ENCODE measurements at places on chromosomes 11 and 22.

DNA sequence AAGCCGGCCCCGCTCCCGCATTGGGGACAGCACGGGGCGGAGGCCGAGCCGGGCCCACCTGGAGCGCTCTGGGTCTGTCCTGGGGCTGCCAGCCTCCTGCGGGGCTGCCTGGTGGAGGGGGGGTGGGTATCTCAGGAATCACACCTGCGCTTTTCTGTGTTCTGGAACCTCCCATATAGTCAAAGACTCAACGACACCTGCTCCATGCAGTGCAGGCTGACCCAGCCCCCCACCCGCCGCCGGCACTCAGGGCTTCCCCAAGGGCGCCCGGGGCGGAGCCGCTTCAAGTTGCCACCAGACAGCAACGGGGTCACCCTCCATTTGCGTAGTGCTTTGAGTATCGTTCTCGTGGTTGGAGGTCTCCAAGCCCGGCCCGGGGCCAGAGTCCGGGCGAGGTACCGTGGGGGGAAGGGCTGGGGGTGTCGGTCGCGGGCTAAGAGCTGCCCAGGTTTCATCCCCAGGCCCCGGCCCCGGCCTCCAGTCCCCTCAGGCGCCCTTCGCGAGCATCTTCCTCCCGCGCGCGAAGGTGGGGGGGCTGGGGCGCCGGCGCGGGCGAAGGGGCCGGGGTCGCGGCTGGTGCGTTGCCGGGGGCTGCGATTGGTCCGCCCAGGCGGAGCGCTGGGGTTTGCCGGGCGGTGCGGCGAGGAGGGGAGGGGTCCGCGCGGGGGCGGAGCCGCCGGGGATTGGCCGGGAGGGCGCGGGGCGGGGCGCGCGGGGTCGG, 6.6 kb downstream of the TSPAN4 start:
- peaks cover 11% of the 10 kb centered on the region for H3K36me3 ChIP-seq
- H3K4me3 ChIP-seq, result peak overlapping the region; percentile 48
- DNase-seq, result no peak

- H3K36me3 ChIP-seq, result no peaks in the 10 kb centered on the region
- no peaks in the 10 kb centered on the region for H3K27me3 ChIP-seq
- H3K27ac ChIP-seq, result no peak overlapping the region
- DNase-seq, result no peak
Measured at GRCh38 chr11:35992548-35992947, 48.7 kb downstream of the LDLRAD3 start.

DNA sequence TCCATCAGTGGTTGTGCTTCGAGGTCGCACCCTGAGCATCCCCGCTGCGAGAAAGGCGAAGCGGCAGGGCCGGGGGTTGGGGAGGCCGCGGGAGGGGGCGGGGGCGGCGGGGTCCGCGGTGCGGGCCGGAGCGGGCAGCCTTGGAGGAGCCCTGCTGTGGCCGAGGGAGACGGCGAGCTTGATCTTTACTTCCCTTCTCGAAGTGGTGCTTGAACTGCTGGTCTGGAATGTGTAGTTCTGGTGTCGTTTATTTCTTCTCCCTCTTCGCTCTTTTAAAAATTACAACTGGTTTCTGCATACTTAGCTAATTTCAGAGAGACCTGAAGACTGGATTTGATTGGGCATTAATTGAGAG, 1.1 kb downstream of the APLP2 start:
- H3K36me3 ChIP-seq, result no peaks in the 10 kb centered on the region
- peak overlapping the region; percentile 78 for H3K4me3 ChIP-seq
- peaks cover 41% of the 10 kb centered on the region for H3K4me1 ChIP-seq
- no peaks in the 10 kb centered on the region for H3K27me3 ChIP-seq
- peak; percentile 74 for DNase-seq
- H3K27ac ChIP-seq, result peak overlapping the region; percentile 95

- H3K27ac ChIP-seq, result no peak overlapping the region
- H3K4me3 ChIP-seq, result no peak overlapping the region
- no peaks in the 10 kb centered on the region for H3K4me1 ChIP-seq
- H3K27me3 ChIP-seq, result peaks cover 39% of the 10 kb centered on the region
Measured at GRCh38 chr22:40007853-40008710, 13.3 kb downstream of the FAM83F start.

GRCh38 chr11:116065986-116066385, 561.8 kb upstream of the CADM1 start:
- H3K36me3 ChIP-seq, result no peaks in the 10 kb centered on the region
- DNase-seq, result no peak
- H3K4me1 ChIP-seq, result peaks cover 8% of the 10 kb centered on the region
- H3K4me3 ChIP-seq, result no peak overlapping the region

DNA sequence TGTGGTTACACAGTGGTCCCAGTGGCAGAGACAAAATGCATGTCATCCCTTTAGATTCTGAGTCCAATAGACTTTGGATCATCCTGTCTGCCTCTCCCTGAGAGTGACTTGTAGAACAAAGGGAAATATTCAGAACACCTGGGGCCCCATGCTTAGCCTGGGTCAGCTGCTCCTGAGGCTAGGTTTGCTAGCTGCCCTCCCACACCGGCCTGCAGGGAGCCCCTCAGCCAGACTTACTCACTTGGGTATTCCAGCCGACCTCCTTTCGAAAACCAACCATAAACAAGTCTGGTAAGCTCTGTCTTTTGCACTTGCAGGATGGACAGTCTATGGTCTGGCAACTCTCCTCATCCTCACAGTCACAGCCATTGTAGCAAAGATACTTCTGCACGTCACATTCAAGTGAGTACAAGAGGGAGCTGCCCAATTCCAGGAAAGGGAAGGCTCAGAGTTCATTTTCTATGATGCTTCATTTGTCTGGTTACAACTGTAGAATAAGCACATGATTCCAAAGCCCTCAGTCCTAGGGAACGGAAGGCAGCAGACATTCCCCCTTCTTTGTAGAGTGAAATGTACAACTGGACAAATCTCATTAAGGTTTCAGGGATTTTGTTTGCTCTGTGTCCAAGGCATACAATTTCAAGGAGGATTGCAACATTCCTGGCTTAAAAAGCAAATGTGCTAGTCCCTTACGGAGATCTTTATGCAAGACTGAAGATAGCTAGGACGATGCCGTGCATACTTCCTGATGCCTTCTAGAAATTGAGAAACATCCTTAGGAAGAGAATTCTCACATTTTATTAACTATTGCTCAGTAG, 65.5 kb upstream of the EMID1 start:
- no peak for DNase-seq
- H3K4me1 ChIP-seq, result peaks cover 17% of the 10 kb centered on the region
- H3K27ac ChIP-seq, result peak overlapping the region; percentile 53
- peaks cover 43% of the 10 kb centered on the region for H3K36me3 ChIP-seq
- H3K4me3 ChIP-seq, result no peak overlapping the region
- H3K27me3 ChIP-seq, result no peaks in the 10 kb centered on the region

- H3K27me3 ChIP-seq, result no peaks in the 10 kb centered on the region
- H3K27ac ChIP-seq, result no peak overlapping the region
- no peak for DNase-seq
- H3K36me3 ChIP-seq, result peaks cover 10% of the 10 kb centered on the region
- no peak overlapping the region for H3K4me3 ChIP-seq
Measured at GRCh38 chr11:33044285-33044756, 4.9 kb downstream of the TCP11L1 start.

- no peak for DNase-seq
- H3K36me3 ChIP-seq, result no peaks in the 10 kb centered on the region
- H3K27me3 ChIP-seq, result no peaks in the 10 kb centered on the region
- H3K27ac ChIP-seq, result peak overlapping the region; percentile 65
- no peak overlapping the region for H3K4me3 ChIP-seq
Measured at GRCh38 chr11:86205421-86206336, 38.9 kb upstream of the EED start.

- no peaks in the 10 kb centered on the region for H3K36me3 ChIP-seq
- no peak overlapping the region for H3K27ac ChIP-seq
- no peak for DNase-seq
- H3K4me1 ChIP-seq, result no peaks in the 10 kb centered on the region
- no peak overlapping the region for H3K4me3 ChIP-seq
Measured at GRCh38 chr11:62974848-62975522, 9.8 kb downstream of the SLC22A6 start.

GRCh38 chr11:112537846-112538330, 277.2 kb upstream of the PLET1 start:
- H3K27ac ChIP-seq, result no peak overlapping the region
- no peak for DNase-seq
- no peak overlapping the region for H3K4me3 ChIP-seq
- H3K36me3 ChIP-seq, result no peaks in the 10 kb centered on the region

Data from lower lobe of right lung (tissue), 2 donors.